Stimulated activated naive CD8-positive, alpha-beta T cell treated with anti-CD3 and anti-CD28 coated beads, Interleukin-15, amount 100 ng/mL, for 72 hours (primary cell): ENCODE measurements at places on chromosomes 13 and 19.

DNA sequence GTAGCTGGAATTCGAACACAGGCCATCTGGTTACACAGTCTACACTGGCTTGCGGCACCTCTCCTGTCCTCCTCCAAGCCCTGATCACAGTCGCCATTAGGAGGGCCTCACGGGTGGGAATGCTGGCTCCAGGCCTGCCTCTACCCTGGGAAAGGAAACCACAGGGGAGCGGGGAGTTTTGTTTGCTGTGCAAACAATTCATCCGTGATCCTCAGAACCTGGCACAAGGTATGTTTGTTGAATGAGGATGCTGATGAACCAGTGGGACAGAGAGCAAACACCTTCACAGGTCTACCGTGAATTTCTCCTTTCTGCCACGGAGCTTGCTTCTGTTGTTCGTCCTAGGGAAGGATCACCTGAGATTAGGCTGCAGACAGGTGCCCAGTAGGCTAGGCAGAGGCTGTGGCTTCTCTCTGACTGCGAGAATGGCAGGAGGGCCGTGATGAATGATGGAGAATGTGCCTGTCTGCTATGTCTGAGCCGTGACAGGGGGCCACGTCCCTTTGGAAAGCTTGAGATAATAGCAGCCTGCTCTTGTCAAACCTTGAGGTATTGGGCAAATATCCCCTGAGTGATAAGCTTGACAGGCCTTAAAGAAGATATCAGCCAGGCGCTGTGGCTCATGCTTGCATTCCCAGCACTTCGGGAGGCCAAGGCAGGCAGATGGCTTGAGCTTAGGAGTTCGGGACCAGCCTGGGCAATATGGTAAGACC, 36.7 kb downstream of the PIN1 start:
- DNase-seq: no peak

DNA sequence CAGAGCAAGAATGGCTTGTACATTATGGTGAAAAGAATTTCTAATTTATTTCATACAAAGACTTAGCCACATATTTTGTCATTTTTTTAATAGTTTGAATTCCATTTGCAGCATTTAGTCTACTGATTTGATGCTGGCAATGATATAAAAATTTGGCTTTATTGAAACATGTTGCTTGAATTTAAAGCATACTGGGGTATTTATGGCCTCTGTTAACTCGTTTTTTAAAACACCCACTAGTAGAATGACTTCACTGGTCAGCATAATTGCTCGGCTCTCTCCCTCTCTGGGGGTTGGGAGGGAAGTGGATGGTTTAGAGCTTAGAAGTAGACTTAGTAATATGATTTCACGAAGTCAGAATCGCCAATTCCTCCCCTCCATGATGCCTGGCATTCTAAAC, 354.9 kb upstream of the HTR2A start:
- no peak for DNase-seq

- DNase-seq: no peak
Measured at GRCh38 chr19:39310558-39311311, 9.9 kb downstream of the LRFN1 start.

- DNase-seq: no peak
Measured at GRCh38 chr19:8490873-8491272, 11.6 kb downstream of the PRAM1 start.

DNA sequence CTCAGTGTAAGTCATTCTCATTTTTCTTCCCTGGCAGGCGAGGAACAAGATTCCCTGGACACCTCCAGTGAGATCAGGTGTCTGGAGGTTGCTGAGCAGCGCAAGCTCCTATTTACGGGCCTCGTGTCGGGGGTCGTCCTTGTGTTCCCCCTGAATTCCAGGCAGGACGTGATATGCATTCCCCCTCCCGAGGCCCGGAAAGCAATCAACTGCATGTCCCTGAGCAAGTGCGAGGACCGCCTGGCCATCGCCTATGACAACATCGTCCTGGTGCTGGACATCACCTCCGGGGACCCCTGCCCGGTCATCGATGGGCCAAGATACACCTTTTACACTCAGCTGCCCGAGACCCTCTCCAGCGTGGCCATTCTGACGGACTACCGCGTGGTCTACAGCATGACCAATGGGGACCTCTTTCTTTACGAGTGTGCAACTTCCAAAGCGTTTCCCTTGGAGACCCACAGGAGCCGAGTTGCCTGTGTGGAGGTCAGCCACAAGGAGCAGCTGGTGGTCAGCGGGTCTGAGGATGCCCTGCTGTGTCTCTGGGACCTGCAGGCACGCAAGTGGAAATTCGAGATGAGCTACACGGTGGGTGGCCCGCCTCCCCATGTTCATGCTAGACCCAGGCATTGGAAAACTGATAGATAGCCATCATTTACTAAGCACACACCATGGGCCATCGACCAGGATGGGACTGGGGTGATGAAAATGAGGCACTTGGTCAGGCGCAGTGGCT, 21.5 kb upstream of the SIN3B start:
- DNase-seq: no peak

DNA sequence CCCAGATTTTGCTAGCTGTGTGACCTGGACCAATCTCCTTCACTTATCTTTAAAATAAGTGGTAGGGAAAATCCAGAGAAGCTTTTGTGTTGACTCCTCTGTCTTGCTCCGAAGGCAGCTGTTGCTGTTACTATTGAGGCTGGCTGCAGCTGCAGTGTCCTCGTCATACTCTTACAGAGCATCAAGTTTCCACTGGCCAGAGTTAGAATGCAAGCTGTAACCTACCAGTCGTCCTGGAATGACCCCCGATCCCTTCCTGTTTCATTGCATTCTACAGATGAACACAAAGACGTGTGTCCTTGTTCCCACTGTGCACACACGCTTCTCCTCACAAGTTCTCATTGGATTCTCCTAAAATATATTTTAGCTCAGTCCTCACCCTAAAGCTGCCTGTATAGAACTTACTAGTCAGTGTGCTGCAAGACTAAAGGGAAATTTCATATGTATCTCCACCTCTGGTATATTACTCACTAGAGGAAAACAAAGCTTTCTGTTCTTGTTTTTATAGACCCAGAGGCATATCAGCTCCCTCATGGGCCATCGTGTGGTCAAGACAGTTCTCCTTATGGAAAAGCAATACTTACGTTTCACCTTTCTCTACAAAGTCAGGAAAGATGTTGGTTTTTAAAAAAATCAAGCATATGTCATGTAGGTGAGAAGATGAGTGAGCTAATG, 589.8 kb downstream of the LMO7 start:
- DNase-seq: no peak

- peak; percentile 46 for DNase-seq
Measured at GRCh38 chr13:30865123-30866049, 40.7 kb upstream of the MEDAG start.

GRCh38 chr13:29483623-29484022, 111.9 kb downstream of the SLC7A1 start:
- DNase-seq: no peak

DNA sequence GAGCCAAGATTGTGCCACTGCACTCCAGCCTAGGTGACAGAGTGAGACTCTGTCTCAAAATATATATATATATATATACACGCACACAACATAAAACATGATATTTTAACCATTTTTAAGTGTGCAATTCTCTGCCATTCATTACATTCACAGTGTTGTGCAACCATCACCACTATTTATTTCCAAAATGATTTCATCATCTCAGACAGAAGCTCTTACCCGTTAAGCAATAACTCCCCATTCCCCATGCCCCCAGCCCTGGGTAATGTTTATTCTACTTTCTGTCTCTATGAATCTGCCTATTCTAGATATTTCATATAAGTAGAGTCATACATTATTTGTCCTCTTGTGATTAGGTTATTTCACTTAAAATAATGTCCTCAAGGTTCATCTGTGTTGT, 20.3 kb downstream of the WDR88 start:
- no peak for DNase-seq

DNA sequence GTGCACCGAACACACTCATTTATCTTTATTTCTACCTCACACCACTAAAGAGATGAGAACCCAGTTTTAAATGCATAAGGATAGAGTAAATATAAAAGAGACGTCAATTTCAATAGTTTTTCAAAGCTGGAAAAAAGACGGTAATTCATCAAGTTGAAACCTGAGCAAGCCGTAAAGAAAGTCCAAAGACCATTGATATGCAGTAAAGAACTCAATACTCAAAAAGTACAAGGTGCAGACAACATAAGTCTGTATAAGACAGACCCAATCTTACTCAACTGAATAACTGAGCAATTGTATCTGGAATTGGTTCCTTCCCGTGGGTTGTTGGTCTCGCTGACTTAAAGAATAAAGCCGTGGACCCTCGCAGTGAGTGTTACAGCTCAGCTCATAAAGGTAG, 82.1 kb downstream of the SERP2 start:
- DNase-seq: no peak

DNA sequence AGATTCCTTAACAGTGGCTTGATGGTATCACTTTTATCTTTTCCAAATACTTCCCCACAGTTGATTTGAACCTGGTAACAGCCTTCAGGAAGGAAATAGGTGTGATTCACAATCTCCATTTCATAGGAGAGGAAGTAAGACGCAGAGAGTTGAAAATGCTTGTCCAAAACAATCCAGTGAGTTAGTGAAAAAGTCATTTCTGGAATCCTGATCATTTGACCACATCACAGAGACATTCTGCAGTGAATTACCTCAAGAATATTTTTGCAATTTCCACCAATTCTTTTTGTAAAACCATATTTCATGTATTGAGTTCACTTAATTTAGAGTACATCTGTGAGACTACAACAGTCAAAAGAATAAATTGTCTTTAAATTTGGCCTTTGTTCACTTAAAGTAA, 292.8 kb downstream of the DCLK1 start:
- DNase-seq: no peak

DNA sequence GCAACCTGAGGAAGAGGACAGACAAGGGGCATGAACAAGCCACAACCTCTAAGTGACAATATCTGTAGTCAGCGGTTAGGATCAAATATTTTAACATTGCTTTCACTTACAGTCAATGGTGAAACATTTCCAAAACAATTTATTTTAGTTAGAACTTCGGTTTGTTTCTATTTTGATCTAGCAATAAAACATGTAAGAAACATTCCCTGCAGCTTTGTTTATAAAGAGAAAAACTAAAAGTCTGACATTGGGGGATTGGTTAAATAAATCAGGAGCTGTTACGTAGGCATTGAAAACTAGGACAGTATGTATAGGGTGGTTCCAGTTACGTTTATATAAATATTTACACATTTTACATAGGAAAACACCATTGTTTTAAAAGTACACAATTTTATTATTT, 3.4 kb downstream of the URI1 start:
- no peak for DNase-seq

GRCh38 chr19:3580156-3580934, 4.9 kb upstream of the GIPC3 start:
- no peak for DNase-seq
